ENCODE measurements at places on chromosomes 13 and 19.

DNA sequence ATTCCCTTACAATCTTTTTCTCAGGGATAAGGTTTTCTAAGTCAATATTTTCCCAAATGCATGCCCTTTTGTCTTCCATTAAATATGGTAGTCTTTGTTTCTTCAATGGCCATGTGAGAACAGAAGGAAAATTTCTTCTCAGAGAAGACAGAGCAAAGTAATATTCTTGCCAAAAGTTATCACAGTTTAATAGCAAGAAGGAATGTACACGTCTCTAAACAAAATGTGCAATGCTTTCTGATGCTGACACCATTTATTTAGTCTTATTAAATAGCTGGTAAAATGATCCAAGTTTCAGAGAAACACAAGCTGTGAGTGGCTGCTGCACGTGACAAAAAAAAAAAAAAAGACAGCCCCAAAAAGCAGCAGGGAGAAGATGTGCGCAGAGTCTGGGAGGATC is 542.5 kb downstream of the GPC6 start:
- DNase-seq: no peak

GRCh38 chr19:44988273-44988672 is 13.0 kb upstream of the RELB start:
- no peak for DNase-seq

DNA sequence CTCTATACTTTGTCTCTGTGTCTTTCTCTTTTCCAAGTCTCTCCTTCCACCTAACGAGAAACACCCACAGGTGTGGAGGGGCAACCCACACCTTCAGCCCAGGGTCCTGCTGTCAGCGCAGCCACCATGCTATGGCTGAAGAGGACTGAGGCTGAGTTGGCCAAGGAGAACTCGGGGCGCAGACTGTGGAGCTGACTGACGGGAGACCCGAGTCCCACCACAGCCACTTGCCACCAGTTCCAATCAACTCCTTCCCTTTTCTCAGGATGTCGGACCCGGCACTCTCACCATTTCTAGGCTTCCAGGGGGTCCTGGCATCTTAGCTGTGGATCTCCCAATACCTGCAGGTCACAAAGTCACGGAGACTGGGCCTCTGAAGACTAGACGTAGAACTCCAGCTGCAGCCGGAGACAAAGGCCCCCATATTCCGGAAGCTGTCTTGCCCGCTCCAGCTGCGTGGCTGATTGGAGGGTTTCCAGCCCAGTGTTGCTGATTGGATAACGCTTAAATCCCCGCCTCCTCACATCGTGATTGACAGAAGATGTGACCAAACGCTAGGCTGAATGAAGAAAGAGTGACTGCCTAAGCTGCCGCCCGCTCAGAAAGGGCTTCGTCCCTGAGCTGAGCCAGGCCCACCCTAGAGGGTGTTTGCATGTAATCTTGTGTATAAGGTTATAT is 63.6 kb downstream of the ZNF429 start:
- DNase-seq: peak; percentile 94

DNA sequence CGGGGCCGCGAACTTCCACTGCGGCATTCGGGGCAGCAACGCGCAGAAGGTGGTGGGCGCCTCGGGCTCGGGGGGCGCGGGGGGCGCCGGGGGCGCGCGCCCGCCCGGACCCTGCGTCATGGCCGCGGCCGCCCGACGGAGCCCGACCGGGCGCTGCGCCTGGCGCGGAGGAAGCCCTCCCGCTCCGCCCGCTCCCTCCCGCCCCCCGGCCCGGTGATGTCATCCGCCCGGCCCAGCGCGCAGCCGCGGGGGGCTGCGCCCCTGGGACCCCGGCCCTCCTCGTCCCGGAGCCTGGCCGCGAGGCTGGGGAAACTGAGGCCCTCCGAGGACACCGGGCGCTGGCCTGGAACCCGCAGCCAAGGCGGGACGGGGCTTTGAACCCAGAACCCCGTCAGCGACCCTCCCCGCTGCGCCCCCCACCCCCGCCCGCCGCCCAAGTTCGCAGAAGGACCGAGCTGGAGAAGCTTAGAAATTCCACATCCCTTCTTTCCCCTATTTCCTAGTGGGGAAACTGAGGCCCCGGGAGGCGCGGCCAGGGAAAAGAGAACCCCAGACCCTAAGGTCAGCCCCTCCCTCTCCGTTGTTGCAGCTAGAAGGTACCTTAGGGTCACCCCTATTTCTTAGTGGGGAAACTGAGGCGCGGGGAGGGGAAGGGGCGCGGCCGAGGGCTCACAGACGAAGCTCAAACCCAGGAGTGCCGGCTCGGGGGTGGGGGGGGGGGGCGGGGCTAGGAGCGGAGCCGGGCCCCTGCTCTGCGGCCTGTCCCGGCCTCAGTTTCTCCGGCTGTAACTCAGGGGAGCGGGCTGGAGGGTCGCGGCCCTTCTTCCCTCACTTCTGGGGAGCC is at the start of gene SHC2:
SHC2 (minus strand) TSS at position 157 of the 844 bp plus-strand sequence; CDS start at position 120, 37 bp downstream.
- peak; percentile 54 for DNase-seq

- no peak for DNase-seq
These were observed 47.5 kb upstream of the GSX1 start for GRCh38 chr13:27744801-27745200.

- peak; percentile 41 for DNase-seq
These were observed 12.1 kb downstream of the AKAP8 start for GRCh38 chr19:15367439-15367838.

GRCh38 chr19:39705578-39706188 is 1.4 kb downstream of the LGALS14 start:
- DNase-seq: no peak

DNA sequence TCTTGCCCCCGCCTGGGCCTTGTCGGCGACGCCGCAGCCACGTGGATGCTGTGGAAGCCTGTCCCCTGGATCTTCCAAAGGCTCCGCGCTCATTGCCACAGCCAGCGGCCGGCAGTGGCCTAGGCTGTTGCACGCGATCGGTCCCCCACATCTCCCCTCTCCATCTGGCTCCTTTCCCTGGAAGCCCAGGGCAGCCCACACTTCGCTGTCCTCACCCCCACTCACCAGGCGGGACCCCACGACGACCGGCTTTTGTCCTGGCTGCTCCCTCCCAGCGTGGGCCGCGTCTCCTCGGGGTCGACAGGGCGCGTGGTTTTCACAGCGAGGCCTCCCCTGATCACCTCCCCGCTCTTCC is 605 bp upstream of the TEX30 start:
- peak; percentile 8 for DNase-seq

- no peak for DNase-seq
These were observed 233.3 kb upstream of the NBEA start for GRCh38 chr13:34708566-34709313.

All from heart right ventricle (tissue), 16 donors.